ENCODE measurements at places on chromosomes 12 and 14.
A peak's percentile ranks its signal among the peaks of the same experiment; 100 is the strongest.

DNA sequence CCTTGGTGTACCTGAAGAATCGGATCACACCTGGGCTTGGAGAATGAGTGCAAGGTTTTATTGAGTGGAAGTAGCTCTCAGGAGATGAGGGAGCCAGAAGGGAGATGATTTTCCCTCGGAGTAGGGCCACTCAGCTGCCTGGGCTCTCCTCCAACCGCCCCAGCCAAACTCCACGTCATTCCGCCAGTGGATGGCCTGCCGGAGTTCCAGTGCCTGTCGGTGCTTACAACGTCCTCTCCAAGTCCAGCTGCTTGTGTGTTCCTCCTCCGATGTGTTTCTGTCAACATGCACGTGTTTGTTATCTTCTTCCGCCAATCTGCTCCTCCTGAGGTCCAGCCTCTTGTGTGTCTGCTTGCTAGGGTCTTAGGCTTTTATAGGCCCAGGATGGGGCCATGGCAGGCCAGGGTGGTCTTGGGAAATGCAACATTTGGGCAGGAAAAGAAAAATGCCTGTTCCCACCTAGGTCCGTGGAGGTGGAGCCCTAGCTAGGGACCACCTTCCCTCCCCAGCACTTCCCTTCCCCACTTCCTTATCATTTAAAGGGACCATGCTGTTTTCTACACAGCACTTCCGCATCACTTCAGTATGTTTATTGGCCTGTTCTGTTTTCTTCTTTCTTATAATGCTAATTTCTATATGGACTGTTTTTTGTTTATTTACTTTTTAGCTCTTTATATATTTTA is 343.2 kb downstream of the PDZRN4 start:
- no peak for DNase-seq

GRCh38 chr12:32863128-32863527 is 33.4 kb downstream of the PKP2 start:
- no peak for DNase-seq

DNA sequence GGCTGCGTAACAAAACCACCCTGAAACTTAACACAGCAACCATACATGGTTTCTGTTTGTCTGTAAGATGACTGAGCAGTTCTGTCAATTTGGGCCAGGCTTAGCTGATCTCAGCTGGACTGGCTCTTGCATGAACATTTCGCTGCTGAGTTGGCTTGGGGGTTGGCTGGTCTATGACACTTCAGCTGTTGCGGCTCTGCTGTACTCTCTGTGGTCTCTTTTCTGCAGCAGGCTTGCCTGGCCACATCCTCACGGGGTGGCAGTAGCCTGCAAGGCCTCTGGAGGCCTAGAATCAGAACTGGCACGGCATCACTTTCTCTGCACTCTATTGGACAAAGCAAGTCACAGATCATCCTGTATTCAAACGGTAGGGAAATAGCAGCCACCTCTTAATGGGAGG is 216.2 kb downstream of the BCL11B start:
- no peak for DNase-seq

DNA sequence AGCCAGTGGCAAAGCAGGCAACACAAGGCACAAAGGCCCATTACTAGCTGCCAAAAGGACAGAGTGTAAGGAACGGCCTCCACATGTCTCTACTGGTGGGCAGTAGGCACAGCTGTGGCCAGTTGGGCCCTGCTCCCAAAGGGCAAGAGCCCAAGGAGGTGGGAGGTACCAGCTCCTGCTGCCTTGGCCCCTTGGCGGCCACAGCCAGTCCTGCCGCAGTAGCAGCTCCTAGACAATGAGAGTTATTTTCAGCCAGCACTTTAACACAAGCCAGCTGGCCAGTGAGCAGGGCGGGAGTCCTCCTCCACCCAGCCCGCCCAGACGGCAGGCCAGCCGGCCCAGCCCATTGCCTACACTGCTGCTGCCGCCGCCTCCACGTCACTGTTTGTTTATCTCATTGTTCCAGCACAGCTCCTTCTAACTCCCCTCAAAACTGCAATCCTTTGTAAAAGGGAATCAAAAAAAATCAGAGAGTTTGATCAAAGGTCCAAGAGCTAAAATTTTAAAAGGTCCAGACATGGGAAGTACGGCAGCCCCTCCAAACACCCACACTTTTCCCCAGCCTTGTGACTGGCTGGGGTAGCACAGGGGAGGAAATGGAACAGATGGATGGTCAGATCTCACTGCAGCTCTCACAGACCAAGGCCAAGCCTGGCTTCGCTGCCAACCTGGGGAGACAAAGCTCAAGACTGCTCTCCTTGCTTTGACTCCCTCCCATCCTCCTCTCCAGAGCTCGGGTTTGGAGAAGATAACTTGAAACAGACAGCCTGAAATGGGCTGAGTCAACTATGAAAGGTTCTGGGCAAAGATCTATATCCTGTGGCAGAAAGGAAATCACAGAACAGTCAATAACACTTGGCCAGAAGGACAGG is 33.5 kb downstream of the FMNL3 start:
- peak; percentile 55 for DNase-seq
